ENCODE measurements at places on chromosomes 16 and 17.

GRCh38 chr17:46868689-46869187, 17.4 kb downstream of the WNT9B start:
- DNase-seq = no peak

DNA sequence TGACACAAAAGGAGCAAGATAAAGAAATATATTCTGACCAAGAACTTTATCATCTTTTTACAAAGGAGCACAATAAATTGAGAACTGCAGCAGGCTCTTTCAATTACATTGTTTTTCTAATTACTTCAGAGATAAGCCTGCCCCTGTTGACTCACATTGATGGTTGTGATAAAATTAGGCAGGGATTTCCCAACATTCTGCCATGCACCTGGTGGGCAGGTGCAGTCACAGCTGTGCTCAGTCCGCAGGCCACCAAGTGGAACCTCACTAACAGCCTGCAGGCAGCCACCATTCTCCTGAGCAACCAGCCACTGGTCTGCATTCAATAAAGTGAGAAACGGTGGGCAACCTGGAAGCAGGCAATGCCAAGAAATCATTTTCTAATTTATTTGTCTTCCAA, 5.1 kb downstream of the FANCA start:
- DNase-seq = no peak

DNA sequence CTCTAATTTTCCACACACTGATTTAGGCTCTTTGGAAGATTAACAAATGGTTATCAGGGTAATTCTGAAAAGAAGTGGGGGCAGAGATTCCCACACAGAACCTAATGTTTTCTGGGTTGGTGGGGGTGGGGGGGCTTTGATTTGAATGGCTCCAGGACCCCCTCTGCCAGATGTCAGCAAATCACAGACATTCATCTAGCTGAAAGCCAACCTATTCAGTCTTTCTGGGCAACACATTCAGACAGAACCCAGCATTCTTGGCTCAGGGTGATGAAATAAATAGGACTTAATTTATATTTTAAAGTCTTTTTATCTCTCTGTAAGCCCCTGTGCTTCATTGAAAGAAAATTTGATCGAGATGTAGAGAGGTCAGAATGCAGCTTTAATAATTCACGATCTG, 533.2 kb downstream of the XYLT1 start:
- no peak for DNase-seq

DNA sequence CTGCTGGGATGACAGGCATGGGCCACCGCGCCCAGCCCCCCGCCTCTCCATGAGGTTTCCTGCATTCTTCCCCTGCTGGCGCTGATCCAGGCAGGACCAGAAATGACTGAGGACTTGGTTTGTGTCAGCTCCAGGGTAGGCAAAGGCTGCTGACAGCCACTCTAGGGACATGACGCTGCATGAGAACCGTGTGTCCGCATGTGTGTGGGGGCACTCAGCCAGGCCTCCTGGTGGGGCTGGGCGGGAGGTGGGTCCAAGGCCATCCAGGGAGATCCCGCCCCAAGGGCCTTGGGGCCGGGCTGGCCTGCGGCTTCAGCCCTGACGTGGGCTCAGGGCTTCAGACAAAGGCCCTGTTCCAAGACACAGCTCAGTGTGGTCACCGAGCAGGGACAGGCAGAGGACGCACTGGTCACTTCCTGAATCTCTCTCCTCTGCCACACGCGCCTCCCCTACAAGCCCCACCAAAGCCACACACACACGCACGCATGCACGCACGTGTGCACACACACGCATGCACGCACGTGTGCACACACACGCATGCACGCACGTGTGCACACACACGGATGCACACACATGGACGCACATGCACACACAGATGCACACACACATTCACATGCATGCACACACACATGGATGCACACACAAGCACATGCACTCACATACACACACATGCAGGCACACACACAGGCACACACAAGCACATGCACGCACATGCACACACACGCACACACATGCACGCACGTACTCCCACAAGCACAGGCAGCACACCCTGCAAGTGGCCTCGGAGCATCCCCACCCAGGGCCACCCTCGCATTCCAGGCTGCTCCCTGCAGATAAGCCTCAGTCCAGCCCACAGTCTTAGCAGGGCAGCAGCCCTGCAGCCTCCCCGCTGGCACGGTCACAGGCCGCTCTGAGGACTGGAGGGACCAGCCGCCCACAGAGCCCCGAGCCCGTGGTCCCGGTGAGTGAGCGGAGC, 5.3 kb upstream of the TMEM204 start:
- DNase-seq = no peak

DNA sequence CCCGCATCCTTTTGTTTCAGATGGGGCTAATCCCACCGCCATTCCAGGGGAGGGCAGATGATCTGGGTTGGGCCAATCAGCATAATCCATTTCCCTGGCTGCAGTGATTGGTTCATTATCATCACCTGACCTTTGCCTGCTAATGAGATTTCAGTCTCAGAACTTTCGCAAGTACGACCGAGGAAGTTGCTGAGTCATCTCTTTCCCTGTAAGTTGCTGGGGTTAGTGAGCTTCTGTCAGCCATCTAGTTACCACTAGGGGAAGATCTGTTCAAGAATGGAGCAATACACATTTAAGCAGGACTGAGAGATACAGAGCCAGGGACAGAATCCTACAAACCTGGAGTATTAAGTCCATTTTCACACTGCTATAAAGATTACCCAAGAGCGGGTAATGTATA, 65.3 kb upstream of the NUDT7 start:
- no peak for DNase-seq

DNA sequence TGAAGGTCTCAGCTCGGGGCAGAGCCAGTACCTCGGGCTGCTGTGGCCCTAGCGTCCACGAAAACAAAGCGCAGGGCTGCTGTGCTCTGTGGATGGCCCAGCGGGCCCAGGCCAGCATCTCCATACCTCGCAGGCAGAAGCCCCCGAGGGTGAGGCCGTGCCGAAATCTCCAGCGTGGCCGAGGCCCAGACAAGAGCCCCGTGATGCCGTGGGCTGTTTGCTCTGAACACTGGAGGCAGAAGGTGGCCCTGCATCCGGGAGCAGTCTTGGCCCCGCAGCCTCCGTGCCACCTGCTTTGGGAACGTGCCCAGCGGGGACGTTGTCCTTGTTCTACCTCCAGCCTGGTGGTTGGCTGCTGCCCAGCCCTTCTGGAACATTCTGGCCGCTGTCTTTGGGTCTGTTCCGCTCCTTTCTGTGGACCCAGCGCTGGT, 121.4 kb downstream of the BANP start:
- DNase-seq = no peak

DNA sequence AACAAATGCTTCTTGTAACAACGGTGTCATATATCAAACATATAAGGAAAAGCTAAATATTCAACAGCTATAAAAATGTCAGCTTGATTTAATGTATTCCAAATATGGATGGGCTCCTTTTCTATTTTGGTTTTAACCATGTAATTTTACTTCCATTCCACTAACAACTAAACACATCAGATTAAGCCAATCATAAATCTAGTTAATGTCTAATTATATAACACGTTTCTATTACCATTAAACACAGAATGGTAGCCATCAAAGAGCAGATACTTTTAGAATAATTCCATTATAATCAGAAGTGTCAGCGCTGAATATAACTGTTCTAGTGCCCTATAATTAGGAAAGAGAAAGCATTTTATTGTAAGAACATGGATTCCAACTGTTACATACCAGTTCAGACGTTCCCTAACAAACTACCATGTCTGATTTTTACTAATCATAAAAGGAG, 10.0 kb downstream of the CMC2 start:
- peak; percentile 67 for DNase-seq

DNA sequence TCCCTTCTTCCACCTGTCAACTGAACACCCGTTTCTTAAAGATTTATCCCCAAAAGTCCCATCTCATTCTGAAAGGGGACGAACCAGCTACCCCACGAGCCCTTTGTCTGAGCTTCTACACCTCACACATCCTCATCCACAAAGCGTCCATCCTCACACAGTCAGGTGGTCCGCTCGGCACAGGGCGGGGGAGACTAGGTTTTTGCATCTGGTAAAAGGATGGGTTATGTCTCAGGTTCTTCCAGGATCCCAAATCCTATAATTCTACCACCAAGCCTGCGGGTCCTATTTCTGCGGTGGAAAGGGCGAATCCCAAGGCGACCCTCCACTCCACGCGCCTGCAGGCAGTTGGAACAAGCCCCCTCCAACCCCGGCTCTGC, 458 bp downstream of the GFOD2 start:
- DNase-seq = no peak

DNA sequence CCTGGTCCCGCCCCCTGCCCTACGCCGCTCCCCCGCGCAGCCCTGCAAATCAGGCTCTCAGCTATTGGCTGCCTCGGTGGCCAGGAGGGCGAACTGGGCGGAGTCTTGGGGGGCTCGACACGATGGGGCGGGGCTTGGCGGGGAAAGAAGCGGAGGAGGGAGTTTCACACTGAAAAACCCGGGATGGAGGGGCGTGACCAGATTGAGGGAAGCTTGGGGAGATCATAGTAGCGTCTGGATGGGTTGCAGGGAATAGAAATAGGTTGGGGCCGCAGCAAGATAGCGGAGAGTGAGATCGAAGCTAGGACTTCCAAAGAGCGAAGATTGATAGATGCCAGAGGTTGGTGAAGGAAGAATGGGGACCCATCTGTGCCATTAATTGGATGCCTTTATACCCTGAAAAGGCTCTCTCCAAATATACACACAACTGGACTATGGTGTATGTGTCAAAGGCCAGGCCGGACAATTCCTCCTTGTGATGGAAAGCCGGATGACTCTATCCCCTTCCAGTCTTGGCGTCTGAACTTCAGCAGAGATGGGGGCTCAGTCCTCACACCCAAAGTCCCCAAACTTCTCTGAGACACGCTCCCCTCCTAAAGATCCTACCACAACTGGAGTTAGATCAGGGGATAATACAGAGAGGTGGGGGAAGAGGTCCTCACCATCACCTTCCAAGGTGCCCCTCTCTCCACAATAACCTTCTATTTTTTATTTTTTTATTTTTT, 376 bp upstream of the STAC2 start:
- DNase-seq = peak; percentile 36

DNA sequence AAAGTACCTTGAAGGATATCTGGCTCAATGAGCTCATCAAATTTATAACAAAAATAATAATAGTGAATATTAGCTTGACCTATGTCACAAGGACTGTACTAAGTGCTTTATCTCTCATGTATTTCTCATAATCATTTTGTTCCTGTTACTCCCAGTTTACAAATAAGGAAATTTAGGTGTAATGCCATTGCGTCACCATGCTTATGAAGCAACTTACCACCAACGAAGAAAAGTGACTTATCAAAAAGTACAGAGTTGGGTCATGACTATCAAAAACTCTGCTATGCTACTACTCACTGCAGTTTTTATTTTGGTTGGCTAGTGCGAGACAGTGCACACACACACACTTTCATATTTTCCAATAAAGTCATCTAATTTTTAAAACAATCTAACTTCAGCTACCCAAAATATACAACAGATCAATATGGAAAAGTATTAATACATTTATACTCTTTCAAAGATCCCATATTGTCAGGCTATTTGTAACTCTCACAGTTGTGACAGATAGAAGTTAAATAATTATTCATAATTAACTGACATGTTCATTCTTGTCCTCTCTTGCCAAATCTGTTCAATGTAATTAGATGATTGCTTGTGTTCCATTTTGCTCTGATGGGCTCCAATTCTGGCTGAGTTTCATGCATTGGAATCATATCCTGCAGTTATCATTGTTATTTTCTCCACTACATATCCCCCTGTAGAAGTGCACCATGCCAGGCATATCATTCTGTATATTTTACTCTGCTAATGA, 119.4 kb downstream of the KCNJ2 start:
- DNase-seq = no peak

DNA sequence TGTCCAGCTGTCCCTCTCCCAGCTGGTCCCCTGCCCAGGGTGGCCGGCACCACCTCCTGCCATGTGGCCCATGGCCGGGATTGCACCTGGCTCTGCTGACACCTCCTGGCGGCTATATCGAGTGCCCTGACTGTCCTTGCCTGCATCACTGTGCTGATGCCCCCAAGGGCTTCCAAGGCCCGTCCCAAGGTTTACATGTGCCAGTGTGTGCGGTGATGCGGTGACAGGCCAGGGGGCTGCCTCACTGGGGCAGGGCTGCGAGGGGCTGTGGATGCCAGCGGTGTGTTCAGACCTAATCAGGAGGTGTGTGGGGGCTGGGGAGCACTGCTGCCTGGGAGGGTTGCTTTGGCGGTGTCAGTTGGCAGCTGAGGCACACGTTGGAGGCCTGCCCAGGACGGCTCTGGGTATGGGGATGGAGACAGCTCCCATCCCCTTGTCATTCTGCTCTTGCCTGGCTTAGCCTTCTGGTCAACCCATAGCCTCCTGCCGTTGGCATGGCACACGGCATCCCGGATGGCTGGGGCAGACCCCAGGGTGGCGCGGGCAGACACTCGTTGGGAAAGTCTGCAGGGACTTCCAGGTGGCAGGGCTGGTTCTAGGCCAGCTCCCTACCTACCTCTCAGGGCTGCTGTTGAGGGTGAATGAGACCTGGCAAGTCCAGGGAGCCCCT, 5.5 kb downstream of the MAP2K3 start:
- DNase-seq = no peak

DNA sequence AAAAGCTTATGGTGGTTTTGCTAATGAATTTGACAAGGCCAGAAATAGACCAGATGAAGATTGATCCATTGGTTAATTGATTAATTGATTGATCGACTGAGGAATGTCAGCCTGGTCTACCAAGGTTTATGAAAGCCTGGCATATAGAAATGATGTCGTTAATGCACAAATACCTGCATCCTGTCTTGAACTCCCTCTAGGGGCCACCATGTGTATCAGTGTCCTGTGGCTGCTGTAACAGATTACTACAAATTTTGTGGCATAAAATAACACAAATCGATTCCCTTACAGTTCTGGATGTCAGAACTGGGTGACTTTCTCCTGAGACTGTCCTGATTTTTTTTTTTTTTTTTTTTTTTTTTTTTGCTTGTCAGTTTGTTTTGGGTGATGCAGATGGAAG, 553.2 kb downstream of the MAF start:
- peak; percentile 2 for DNase-seq

DNA sequence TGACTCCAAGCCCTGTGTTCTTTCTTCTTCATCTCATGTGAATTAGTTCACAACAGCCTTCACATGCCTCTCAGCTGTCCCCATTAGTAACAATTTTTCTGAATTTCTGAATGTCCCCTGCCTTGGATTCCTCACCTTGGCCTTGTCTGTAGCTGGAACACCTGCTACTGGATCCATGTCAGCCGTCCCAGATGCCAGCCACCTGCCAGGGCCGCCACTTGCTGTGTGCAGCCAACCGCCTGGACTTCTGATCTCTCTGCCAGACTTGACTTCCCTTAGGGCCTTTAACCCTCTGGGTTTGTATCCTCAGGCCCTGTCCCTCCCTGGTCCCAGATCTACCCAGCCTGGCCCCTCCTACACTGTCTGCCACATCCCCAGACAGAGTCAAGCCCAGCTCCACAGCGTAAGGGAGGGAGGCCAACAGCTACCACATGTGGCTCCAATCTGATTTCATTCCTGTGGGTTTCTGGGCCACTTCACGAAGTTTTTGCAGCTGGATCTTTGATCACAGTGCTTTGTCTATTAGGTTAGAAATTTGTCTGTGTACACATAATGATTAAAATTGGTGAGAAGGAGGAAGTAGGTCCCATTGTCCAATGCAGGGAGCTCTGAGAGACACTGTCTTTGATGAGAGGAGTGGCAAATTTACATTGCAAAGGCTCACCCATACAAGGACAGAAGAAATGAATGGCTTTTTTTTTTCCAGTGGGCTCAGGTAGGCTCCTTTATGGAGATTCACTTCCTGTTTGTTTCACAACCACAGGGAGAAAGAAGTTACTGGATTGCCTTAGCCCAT, 15.3 kb downstream of the MPP2 start:
- peak; percentile 62 for DNase-seq

- no peak for DNase-seq
Measured at GRCh38 chr16:11708421-11708820, 34.2 kb downstream of the TXNDC11 start.

GRCh38 chr17:63881935-63882601, at the start of gene GH2:
GH2 (minus strand) TSS chr17:63881944; CDS start chr17:63881801, 143 bp downstream.
- no peak for DNase-seq
